ENCODE measurements at places on chromosomes 1 and 21.

DNA sequence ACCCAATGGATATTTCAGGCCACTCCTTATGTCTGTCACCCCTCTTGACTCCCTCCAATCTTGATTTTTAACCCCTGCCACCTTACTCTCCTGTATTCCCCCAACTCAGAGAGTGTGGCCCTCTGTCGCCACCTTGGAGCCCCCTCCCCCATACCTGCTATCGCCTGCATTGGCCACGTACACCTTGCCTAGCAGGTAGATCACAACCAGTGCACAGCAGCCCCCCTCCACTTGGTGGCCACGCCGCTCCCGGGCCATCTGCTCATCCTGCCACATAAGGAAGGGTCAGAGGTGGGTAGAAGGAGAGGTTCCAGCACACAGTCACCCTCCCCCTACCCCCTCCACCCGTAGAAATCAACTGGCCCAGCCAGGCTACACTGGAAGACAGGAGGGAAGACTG, 2.9 kb downstream of the PPM1J start:
- DNase-seq, result no peak

- no peak for DNase-seq
These were observed 159.2 kb downstream of the RHOU start for GRCh38 chr1:228894442-228894989.

DNA sequence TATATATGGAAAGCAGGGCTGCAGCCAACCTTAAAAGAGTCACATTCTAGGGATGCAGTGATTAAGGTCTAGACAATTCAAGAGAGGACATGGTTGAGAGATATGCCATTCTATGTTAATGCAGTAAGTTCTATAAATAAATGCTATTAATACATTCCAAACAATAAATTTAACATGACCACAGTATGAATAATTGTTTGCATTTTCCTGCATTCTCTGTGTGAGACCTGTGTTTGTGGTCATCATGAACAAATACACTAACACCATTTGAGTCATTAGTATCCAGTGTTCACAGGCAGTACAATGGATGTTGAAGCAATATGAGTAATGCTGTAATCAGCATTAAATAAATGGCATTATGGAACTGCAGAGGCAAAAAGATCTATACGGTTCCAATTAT, 5.5 kb upstream of the ZRANB2 start:
- no peak for DNase-seq

DNA sequence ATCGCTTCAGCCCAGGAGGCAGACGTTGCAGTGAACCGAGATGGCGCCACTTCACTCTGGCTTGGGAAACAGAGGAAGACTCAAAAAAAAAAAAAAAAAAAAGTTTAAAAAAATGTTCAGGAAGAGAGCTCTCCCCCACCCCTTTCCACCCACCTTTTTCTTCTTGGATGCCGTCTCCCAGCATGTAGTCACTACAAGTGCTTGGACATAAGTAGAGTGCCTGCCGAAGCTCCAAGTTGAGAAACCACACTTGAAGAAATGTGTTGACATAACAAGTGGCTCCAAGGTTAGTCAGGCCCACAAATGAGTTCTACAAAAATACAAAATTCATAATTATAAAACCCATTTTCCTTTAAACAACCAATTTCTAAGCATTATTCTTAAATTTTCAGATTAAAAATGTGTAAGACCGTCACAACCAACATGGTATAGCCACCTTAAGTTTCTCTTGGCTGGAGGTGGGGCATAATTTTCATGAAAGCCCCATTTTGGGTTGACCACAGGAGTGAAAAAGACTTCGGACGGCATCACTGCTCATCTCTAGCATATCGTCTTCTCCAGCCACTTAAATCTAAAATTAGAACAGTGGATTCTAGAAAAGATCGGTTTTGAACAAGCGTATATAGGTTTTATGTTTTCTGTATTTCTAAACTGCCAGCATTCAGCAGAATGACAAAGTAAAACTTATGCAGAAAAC, 26.4 kb downstream of the USP48 start:
- no peak for DNase-seq

GRCh38 chr1:156213644-156213966, 798 bp downstream of the PMF1 start:
- DNase-seq, result no peak

DNA sequence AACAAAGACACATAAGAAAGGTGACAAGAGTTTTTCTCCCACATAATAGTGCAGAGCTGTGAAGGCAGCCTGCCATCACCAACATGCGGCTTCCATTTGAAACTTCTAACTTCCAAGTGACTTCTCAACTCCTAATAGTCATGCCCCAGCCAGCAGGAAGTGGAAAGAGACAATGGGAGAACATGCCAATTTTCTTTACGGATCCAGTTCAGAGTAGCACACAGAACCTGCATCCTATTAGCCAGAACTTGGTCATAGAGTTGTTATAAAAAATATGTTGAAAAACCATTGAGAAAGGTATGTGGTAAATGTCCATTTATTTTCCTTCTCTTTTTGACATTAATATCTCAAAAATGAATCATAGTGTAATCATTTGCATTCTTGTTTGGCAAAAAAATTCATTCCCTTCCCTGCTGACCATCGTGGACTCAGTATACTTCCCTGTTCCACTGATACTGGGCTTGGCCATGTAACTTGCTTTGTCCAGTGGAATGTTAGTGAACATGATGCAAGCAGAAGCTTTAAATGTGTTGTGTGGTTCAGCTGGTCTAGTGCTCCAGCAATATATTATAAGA, 197.4 kb downstream of the SEC16B start:
- no peak for DNase-seq

GRCh38 chr1:209569455-209570207, 13.9 kb upstream of the CAMK1G start:
- peak; percentile 52 for DNase-seq
